ENCODE measurements at places on chromosomes 13 and 19.
A peak's percentile ranks its signal among the peaks of the same experiment; 100 is the strongest.

DNA sequence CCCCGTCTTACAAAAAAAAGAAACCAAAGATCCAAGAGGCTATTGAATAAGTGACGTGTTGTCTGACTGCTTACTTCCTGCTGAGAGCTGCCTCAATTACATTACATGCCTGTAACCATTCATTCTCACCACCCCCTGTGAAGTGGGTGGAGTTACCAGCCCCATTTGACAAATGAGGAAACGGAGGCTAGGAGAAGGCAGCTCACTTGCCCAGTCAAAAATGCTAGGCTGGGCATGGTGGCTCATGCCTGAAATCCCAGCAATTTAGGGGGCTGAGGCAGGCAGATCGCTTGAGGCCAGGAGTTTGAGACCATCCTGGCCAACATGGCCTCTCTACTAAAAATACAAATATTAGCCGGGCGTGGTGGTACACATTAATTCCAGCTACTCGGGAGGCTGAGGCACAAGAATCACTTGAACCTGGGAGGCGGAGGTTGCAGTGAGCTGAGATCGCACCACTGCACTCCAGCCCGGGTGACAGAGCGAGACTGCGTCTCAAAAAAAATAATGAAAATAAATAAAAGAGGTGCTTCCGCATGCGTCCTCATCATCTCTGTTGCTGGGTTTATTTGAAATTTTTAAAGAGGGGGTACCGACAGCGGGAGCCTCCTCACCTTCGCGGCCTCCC is 499 bp downstream of the LSM7 start:
- peak; percentile 78 for DNase-seq

GRCh38 chr13:44762911-44763310 is 186.8 kb upstream of the TSC22D1 start:
- DNase-seq, result no peak

DNA sequence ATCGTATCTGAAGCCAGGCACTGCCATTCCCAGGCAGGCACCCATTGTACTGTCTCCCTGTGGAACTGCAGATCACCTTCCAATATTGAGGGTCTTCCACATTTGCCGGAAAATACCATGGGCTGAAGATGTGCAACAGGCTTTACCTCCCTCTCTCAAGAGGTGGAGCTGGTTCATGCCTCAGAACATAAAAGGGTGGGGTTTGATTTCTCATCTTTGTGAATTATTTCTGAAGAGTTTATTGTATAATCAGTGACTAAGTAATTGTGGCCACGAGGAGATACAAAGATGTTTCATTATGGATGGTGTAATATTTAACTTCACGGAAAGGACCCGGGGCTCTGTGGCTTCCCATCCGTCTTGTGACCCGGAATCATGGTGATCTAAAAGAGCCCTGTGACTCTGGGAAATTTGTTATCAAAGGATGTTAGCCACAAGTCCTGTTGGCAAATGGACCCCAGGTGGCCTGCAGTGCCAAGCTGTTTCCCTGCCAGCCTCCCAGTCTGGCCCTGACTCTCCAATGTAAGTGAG is 230.5 kb downstream of the LACC1 start:
- no peak for DNase-seq

DNA sequence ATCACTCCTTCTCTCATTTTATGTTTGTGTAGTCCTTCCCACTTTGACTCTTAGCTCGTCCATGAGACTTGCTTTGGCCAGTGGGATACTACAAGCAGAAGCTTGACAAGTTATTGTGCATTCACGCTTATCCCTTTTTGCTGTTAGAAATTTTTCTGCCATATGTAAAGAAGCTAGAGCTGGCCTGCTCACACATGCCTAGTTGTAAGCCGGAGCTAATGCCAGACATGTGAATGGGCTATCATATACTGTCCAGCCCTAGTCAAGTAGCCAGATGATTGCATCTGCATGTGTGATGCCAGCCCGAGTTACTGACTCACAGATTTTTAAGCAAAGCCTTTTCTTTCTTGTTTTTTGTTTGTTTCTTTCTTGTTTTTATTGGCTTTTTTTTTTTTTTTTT is 460.7 kb downstream of the TDRD3 start:
- DNase-seq, result no peak

DNA sequence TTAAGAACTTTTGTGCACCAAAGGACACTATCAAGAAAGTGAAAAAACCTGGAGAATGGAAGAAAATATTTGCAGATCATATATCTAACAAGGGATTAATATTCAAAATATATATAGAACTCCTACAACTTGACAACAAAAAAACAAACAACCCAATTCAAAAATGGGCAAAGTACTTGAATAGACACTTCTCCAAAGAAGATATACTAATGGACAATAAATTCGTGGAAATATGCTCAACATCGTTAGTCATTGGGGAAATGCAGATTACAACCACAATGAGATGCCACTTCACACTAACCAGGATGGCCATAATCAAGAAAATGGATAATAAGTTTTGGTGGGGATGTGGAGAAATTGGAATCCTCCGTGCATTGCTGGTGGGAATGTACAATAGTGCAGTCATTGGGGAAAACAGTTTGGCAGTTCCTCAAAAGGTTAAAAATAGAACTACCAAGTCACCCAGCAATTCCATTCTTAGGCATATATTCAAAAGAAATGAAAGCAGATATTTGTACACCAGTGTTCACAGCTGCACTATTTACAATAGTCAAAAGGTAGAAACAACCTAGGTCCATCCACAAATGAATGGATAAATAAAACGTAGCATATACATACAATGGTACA is 2.2 kb upstream of the LSR start:
- no peak for DNase-seq

DNA sequence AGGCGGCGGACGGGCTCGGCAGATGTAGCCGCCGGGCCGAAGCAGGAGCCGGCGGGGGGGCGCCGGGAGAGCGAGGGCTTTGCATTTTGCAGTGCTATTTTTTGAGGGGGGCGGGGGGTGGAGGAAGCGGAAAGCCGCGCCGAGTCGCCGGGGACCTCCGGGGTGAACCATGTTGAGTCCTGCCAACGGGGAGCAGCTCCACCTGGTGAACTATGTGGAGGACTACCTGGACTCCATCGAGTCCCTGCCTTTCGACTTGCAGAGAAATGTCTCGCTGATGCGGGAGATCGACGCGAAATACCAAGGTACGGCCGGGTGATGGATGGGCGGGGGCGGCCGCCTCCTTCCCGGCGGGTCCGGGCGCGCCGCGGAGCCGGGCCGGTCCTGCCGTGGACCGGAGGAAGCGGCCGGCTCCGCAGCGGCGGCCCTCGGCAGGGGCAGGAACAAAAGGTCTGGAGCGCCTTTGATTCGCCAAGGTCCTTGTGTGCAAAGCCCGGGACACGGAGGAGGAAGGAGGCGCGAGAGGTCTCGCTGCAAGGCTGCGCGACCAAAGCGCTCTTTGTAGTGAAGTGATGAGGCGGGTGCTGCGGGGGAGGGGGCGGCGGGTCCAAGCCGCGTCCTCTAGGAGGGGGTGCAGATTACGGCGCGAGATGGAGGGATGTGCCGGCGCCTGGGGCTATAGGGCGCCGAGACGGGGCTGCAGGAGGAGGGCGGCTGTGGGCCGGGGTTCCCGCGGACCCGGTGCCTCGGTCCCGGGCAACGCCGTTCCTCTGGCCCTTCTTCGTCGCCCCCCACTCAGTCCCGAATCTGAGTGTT is 689 bp downstream of the ING1 start:
- DNase-seq, result peak; percentile 76

DNA sequence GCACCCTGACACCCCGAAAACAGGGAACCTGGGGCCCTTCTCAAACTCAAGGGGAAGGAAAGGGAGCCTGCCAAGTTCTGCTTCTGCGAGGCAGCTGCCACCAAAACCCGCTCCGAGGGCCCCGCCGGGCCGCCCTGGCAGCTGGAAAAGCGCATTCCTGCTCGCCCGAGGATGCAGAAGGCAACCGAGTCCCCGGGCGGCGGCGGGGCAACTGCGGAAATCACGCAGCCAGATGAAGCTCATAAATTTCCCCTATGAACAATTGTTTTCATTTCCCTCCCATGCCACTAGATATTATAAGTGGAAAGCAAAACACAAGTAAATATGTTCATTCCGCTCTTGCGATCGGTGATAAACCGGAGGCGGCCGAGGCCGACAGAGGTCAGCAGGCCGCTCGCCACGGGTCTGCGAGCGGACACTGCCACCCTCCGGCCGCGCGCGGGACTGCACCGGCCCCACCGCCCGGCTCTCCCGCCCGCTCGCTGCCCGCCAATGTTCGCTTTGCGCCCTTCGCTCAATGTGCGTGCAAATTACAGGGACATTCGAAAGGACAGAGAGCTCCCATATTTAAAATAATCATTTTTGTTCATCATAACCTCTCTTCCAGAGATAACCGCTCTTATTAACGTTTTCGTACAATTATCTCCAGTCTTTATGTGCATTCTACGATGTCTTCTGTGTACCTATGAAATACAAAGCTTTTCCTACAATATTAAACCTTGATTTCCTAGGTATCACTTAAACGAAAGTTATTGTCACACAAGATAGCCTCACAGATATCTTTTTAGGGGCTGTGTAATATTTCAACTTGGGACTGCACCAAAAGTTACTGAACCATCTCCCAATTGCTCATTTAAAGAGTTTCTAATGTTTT is 120.8 kb upstream of the ZNF507 start:
- DNase-seq, result peak; percentile 24

DNA sequence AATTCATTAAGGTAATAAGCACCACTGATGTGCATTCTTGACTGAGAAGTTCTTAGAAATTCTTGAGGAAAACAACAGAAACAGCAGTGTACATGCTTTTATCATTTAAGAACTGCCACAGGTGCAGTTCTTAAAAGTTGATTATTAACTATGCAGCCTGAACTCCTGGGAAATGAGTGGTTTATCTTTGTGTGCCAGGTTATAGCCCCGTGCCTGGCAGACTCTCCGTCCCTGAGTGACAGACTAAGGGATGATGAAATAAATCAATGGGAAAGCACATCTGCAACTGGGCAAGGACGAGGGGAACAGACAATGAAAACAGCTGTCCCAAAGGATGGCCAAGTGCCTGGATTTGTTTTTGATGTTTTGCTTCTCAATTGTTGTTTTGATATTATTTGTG is 84.4 kb upstream of the SPATA13 start:
- no peak for DNase-seq

DNA sequence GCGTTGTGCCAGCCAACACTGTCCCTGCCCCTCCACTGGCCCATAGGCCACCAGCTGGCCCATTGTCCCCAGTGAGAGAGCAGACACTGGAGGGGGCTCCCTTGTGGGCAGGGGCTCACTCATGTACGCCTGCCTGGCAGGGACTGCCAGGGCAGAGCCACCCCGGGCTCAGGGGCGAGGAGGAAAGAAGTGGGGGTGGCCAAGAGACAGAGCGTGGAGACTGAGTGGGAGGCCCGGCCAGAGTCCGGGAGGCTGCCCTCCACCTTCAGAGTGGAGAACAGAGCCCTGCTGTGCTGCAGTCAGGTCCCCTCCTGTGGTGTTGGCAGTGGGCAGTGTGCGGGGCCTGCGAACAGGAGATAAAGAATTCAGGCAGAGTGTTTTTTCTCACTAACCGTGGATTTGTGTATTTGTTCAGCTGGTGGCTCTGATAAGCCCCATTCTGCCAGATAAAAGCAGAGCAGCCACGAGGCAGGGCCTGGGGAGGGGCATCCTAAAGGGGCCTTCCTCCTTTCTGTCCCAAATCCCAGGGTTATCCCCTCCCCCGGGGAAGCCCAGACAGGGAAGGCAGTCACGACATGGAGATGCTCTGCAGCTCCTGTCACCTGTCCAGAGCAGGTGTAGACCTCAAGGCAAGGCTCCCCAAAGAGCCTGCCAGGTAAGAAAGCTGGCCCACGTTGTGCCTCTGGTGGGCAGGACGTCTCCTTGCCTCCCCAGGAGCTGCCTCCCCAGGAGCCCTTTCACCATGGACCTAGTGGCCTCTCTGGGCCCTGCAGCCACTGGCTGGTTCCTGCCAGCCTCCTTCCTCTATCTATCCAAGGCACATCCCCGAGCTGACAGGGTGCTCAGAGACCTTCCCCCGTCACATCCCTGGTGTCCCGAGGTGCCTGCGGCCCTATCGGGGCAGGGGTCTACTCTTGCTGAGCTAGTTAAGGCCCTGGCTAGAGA is 33.0 kb downstream of the LYL1 start:
- no peak for DNase-seq

Data from NCI-H774 (cell line).